ENCODE measurements at places on chromosomes 6 and 20.
A peak's percentile ranks its signal among the peaks of the same experiment; 100 is the strongest.

DNA sequence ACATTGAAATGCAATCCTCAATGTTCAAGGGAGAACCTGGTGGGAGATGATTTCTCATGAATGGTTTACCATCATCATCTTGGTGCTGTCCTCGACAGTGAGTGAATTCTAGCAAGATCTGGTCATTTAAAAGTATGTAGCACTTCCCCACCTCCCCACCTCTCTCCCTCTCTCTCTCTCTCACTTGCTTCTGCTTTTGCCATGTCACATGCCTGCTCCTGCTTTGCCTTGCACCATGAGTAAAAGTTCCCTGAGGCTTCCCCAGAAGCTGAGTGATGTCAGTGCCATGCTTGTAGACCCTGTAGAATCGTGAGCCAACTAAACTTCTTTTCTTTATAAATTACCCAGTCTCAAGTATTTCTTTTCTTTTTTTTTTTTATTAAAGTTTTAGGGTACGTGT lies 60.5 kb downstream of the DST start:
- DNase-seq: no peak

GRCh38 chr6:41200296-41200900 lies 551 bp downstream of the TREML2 start:
- DNase-seq: peak; percentile 79

GRCh38 chr6:8041913-8042583 lies 22.1 kb downstream of the BLOC1S5 start:
- no peak for DNase-seq

GRCh38 chr6:4819706-4820283 lies 43.6 kb downstream of the CDYL start:
- DNase-seq: no peak

GRCh38 chr20:19661717-19662636 lies 96.1 kb upstream of the RIN2 start:
- peak; percentile 36 for DNase-seq

GRCh38 chr20:49813305-49813974 lies 812 bp downstream of the SLC9A8 start:
- no peak for DNase-seq

DNA sequence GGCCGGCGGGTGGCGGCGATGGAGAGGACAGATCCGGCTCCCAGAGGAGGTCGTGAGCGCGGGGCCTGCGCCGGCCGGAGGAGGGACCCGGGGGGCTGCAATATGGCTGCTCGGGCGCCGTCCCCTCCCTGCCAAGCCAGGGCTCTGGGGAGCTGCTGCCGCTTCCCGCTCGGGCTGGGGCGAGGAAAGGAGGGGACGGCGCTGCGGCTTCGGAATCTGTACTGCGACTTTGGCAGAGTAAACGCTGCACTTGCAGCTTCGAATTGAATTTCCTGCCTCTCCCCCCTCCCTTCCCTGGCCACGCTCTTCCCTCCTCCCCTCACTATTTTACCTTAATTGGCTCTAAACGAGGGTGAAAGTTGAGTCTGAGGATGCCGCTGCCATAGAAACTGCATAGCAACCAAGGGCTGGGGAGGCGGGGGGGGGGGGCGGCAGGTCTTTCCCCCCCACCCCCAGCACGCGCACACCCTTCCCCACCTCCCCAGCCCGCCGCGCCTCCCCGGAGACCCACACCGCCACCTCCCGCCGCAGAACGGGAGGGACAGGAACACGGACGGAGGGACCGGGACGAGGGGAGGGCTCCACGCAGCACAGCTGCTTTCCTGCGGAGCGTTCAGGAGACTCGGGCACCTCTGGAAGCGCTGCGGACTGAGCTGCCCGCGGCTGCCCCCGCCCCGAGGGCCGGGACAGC lies 93.9 kb downstream of the RNASET2 start:
- DNase-seq: peak; percentile 20

- DNase-seq: no peak
These were observed 304.1 kb downstream of the LAMA2 start for GRCh38 chr6:129186988-129187387.

Data from CD4-positive, alpha-beta T cell treated with Interferon gamma for 1 hour (primary cell).